ENCODE measurements at places on chromosomes 6 and 20.

DNA sequence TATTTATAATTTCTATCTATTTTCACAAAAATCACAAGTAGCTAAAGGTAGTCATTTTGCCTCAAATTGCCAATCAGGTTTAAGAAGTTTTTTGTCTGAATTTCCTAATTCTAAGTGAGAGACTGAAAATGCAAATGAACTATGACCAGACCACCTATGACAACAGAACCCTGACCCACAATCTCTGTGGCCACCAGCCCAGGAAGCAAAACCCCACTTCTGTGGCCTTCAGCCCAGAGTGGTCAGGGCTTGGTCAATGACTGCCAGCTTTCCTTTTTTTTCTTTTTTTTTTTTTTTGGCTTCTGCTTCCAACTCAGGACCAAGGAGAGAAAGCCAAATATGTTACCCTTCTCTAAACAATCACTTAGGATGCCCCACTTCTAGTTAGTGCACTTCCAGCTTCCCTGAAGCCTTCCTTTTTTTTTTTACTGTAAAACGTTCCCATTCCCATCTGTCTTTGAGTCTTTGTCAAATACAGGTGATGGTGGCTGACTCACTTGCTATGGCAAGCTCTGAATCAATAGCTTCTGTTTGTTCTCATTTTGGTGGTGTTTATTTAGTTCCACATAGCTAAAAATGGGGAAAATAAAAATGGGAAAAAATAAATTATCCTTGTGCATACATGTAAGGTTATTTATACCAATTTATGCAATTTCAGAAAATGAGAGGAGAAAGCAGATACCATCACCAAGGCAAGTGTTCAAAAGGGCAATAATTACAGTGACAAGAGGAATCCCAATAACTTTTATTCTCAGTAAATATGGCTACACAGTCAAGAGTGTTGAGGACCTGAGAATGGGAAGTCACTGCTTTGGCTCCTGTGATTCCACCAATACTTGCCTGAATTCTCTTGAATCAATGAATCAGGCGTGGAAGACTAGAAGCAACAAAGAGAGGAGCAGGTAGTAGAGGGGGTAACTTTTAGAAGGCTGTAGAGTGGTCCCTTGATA, 170.3 kb upstream of the PDE7B start:
- DNase-seq: no peak

DNA sequence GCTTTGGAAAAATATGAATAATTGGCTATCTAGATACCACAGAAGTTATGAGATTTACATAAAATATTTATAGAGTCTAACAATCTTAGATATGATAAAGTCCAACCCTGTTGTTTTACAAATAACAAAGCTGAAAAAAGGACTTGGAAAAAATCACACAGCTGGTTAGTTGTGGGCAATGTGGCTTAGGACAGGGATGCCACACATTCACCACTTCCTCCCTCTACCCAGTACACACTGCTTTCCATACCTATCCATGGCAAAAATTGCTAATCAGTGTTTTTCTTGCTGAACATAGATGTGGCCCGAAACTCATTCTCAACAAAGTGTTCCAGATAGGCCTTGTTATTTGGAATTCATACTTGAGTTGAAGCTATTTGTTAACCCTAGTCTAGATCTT, 147.3 kb upstream of the BMP5 start:
- no peak for DNase-seq

- DNase-seq: no peak
Observed at GRCh38 chr6:148973538-148974208, 226.8 kb downstream of the UST start.

DNA sequence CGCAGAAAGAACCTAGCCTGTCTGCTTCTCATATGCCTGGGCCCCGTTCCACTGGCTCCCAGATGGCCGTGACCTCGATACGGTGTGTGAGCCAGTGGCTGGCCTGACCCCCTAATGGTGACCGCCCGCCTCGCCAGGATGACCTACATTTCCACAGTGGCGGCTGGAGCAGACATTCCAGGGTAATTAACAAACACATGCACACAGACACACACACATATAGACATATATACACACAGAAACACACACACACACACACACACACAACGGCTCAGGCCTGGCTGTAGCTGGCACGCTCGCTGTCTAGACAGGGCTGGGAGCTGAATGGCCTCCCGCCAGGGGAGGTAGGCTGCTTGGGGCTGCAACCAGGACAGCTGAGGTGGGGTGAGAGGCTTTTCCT, 227.1 kb downstream of the ANKRD60 start:
- no peak for DNase-seq

- no peak for DNase-seq
Observed at GRCh38 chr20:58449681-58450221, 60.7 kb downstream of the VAPB start.

GRCh38 chr20:19777981-19778380, 19.9 kb downstream of the RIN2 start:
- DNase-seq: no peak

DNA sequence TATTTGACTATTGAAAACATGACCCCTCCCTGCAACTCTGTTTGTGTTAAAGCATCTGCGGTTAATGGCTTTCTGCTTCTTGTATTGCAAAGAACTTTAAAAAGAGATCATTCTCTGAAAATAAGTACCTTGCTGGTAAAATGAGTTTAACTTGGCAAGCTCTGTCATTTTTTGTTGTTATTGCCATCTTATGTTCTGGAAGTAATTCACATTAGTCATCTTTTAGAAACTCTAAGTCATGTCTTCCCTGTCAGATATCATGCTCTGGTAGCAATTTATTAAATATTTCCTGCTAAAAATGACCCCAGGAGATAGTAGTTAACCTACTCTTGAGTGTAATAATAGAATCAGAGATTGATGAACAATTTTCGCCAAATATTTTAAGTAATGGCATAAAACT, 890.6 kb downstream of the KIF16B start:
- no peak for DNase-seq

GRCh38 chr20:48163505-48163904, 378.2 kb upstream of the SULF2 start:
- no peak for DNase-seq

DNA sequence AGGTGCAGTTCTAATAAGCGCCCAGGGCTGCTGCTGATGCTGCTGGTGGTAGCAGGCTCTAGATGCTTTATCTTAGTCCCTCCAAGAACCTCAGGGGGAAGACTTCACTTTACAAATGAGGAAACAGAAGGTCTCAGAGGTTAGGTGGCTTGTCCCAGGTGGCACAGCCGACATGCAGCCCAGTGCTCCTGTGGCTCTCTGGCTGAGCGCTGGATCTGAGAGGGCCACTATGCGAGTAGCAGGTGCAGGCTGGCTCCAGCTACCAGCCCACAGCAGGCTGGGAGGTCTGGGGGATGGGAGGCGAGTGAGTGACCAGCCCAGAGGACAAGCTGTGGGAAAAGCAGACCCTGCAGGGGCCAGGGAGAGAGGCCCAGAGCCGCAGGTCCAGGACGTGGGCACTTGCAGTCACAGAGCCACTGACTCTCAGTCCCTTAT, 90.9 kb downstream of the PRND start:
- DNase-seq: no peak

DNA sequence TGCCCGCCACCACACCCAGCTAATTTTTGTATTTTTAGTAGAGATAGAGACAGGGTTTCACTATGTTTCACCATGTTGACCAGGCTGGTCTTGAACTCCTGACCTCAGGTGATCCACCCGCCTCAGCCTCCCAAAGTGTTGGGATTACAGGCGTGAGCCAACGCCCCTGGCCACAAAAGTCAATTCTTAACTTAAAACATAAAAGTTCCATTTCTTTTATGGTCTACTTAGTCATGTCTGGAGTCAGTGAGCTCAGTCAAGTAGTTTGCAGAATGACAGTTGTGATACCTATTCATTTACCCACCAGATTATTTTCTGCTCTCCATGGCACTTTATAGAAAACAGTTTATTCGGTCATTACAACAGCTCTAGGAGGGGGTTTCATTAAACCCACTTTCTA, 103.1 kb upstream of the ESR1 start:
- DNase-seq: no peak

GRCh38 chr6:53794720-53795339, at the start of gene LRRC1:
TSS of gene LRRC1 (plus strand) at chr6:53795005. CDS start at chr6:53795257, 252 bp downstream.
- DNase-seq: peak; percentile 51

- no peak for DNase-seq
Observed at GRCh38 chr20:41048461-41049301, 20.1 kb downstream of the TOP1 start.

GRCh38 chr20:25309395-25310267, 61.7 kb downstream of the PYGB start:
- no peak for DNase-seq

DNA sequence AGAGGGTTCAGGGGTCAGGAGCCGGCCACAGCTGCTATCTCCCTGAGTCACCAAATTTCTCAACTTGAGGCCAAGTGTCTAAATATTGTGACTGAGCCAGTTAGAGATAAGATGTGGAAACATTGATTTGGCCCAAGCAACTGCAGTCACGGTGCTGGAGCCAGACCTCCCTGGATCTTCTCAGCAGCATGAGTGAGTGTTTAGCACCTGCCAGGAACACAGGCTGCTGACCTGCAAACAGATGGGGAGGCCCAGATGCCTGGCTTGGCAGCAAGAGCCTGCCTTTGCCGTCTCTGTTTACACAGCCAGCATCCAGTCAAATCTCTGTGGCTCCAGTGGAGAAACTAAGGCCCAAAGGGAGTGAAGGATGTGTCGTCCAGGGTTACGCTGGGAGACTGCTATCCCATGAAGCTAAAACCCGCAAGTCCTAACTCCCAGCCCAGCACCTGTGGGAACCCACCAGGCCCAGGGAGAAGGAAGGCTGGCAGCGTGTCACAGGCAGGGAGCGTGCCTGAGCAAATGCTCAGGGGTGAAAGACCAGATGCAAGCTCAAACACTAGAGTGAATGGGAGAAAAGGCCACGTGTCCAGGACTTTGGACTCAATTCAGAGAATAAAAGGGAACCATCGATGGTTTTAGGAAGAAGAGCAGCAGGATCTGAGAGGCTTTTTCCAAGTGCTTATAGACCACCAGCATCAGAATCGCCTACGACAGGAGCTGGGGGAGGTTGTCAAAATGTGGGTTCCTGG, 15.9 kb upstream of the PTGIS start:
- DNase-seq: no peak

- no peak for DNase-seq
Observed at GRCh38 chr6:21390532-21391213, 202.9 kb upstream of the SOX4 start.

DNA sequence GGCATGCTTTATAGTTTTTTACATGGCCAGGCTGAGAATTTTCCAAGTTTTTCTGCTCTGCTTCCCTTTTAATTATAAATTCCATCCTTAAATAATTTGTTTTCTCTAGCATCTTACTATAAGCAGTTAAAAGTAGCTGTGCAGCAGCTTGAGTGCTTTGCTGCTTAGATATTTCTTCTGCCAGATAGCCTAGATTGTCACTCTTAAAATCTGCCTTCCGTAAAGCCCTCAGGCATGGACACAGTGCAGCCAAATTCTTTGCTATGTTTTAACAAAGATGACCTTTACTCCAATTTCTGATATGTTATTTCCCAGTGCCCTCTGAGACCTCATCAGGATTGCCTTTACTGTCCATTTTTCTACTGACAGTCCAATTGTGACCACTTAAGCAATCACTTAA, 92.6 kb upstream of the SGK1 start:
- DNase-seq: no peak

- DNase-seq: no peak
Observed at GRCh38 chr6:133595111-133595761, 293.7 kb upstream of the TCF21 start.

DNA sequence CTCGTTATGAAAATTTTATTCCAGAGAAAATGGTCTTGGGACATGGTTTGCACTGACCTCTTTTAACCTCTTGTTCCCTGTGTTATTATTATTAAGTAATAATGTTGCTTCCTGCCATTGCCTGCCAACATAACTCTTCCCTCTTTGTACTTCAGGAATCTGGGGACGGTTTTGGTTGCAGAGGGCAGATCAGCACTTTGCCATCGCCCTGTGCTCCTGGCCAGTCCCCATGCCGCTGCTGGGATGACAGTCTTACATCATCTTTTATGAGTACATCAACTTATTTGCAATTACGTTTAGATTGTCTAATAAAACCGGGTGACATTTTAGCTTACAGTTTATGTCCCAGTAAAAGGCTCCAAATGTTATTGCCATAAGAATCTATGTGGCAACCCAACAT, 157.2 kb downstream of the CDH26 start:
- no peak for DNase-seq

GRCh38 chr20:25469558-25469957, 62.1 kb downstream of the GINS1 start:
- DNase-seq: no peak

- no peak for DNase-seq
Observed at GRCh38 chr6:77813090-77813489, 160.3 kb downstream of the MEI4 start.

DNA sequence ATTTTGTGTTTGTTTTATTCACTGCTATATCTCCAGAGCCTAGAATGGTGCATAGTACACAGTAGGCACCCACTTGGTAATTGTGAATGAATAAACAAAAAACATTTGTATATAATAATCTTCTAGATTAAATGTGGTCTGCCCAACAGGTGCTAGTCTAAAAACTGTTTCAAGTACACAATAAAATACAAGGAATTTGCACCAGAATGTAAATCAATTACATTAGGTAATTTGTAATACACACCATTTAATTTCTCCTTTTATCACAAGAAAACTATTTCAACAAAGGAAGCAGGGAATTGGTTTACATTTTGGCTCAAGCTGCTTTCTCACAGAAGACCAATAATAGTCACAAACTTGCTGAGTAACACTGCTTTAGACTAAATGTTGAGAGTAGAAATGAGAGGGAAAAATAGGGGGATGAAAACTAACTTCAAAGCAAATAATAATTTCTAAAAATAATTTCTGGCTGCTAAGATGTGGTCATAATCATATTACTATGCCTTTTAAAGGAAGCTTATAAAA, 22.1 kb downstream of the RUNX2 start:
- DNase-seq: no peak

DNA sequence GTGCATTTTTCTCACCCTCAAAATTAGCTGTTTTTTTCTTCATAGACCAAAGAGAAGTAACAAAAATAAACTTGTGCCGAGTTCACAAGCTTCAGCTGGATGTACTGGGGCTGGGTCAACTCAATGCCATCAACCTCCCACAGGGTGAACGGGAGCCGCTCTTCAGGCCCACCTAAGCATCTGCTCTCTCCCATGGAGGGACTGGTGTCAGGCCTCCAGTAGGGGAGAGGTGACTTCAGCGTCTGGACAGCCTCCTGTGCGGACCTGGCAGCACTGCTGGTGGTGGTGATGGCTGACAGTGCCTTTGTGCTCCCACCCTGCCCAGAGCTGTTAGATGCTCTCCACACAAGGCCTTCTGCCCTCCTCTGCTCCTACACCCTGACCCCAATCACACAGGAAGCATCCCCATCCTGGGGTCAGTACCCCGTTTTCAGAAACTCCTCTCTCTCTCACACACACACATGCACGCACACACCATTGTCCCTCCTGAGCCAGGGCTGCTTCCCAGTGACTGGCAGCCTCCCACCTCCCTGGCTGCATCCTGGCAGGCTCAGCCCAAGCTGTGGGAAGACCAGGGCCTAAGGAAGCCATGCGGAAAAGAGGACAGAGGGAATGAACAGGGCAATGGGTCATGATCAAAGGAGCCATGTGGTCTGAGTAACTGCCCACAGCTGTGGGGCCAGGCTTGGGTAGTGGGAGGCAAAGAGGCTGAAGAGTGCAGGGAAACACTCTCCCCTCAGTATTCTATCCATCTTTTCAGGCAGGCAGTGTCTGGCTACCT, 17.7 kb downstream of the CST8 start:
- DNase-seq: no peak

- no peak for DNase-seq
Observed at GRCh38 chr6:162063666-162064065, 663.9 kb downstream of the PRKN start.

All from stimulated activated CD8-positive, alpha-beta memory T cell treated with anti-CD3 and anti-CD28 coated beads, Interleukin-4, amount 100 ng/mL, for 1 hour (primary cell).